ENCODE measurements at places on chromosomes 16 and 17.

DNA sequence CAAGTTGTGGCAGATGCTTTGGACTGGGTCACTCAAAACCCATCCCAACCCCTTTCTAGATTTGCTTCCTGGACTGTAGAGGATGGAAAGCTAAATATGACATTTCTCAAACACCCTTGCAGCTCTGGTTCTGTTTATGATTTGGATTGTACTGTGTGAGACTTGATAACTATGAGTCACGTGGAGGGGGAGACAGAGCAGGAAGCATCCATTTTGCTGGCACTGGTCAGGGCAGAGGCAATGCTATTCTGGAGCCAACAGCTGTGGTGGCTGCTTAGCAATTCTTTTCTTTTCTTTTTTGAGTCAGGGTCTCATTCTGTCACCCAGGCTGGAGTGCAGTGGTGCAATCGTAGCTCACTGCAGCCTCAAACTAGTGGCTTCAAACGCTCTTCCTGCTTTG, 13.6 kb upstream of the TERF2 start:
- no peak for DNase-seq

GRCh38 chr17:28306954-28307401, 12.0 kb upstream of the TMEM97 start:
- DNase-seq: no peak

DNA sequence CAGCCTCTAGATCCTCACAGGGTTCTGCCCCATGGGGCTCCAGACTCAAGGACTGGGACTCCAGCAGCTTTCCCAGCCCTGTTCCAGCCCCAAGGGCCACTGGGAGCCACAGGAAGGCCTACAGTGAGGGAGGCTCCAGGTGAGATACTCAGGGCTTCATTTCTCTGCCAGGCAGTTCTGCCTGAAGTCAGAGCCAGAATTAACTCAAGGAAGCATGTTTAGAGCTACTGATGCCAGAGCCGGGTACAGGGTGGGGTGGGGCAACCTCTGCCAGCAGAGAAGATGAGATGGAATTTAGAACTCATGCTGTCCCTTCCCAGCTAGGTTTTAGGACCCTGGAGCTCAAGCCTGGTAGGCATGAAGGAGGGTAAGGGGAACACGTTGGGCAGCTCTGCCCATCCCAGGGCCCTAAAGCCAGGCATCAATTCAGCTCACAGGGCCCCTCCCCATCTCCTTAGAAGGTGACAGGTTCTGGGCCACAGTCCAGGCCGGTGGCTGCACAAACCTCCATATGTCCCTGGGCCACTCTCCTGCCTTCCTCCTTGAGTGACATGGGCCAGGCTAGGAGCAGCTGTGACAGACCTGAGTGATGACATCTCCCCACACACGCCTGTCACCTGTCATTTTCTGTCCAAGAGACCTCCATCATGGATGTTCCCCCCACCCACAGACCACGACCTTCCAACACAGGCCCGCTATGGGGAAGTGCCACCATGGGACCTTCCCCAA, 24.5 kb upstream of the SPPL2C start:
- DNase-seq: no peak

DNA sequence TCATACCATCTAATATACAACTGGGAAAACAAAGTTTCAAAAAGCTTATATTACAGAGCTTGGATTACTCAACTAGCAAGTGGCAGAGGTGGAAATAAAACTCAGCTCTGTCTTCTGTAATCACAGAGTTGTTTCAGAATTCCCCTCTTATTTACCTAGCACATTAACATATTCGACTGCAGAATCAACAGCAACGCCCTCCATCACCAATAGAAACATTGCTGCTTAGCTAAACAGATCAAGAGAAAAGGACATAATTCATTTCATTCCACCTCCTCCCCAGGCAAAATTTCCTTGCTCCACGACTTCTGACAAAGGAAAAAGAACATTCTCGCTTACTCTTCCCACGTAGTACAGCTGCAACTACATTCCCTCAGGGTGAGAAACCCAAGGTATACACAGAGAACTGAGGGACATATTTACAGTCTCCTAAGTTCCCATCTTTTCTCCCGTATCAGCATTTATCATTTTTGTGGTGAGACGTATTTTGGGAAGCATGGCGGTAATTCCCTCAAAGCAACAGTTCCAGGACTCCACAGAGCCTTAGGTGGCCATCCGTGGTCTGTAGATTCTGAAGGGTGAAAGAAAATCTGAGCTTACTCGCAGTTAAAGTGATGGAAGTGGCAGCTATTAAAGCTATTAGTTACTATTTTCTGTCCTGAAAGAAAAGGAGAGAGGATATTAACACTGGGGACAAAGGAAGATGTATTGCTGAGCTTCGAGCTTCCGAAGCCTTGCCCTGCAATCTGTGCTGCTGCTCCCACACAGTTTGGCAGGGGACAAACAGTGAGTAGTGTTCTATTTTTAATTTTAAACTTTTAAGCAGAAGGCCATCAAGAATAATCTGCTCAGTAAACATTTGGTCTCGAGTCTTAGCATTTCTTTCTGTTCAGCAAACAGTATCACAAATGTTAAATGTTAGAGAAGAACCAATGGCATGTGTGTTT, 1296.2 kb downstream of the CDH8 start:
- DNase-seq: no peak

- DNase-seq: no peak
Measured at GRCh38 chr17:49779156-49779738, 9.2 kb upstream of the KAT7 start.

GRCh38 chr17:71866095-71866494, 254.7 kb upstream of the SOX9 start:
- DNase-seq: no peak

DNA sequence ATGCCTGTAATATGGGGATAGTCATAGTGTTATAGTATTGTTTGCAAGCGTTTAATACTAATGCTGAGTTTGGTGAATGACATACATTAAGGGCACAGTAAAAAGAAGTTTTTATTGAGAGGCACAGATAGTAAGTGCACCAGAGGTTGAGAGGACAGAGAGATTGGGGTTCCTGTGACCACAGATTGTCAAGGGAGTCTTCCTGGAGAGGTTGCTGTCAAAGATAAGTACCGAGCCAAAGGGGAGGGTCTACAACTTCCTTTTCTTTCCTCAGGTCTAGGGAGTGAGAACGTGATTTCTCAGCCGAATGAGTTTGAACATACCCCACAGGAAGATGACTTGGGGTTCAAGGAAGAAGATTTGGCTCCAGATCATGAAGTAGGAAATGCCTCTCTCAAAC, 1.8 kb downstream of the ZNF48 start:
- DNase-seq: no peak

DNA sequence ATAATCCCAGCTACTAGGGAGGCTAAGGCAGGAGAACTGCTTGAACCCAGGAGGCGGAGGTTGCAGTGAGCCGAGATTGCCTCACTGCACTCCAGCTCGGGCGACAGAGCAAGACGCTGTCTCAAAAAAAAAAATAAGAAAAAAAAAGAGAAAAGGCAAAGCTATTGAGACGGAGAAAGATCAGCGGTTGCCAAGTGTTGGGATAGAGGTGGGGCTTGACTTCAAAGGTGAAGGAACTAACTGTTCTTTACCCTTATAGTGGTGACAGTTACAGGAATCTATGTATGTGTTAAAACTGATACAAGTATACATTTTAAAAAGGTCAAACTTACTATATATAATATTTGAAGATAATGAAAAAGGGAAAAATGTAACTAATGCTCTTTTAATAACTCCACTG, 22.5 kb downstream of the AKAP10 start:
- DNase-seq: no peak

DNA sequence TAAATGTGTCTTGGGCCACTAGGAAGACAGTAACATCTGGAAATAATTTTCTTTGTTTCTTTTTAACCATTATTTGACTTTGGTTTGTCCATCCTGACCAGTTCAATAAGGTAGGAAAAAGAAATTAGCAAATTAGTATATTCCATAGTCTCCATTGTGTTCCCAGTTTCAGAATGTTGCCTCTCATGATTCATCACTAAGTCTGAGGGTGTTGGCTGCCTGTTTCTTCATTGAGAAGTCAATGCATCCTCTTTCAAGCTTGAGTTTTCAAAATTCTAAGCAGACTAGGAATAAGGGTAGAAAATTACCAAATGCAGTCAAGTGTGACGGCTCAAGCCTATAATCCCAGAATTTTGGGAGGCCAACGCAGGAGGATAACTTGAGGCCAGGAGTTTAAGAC, 41.9 kb downstream of the ZFHX3 start:
- DNase-seq: no peak

- DNase-seq: no peak
Measured at GRCh38 chr16:85286066-85286831, 174.0 kb upstream of the CIBAR2 start.

GRCh38 chr16:30777591-30778297, 9.3 kb downstream of the ZNF629 start:
- no peak for DNase-seq

DNA sequence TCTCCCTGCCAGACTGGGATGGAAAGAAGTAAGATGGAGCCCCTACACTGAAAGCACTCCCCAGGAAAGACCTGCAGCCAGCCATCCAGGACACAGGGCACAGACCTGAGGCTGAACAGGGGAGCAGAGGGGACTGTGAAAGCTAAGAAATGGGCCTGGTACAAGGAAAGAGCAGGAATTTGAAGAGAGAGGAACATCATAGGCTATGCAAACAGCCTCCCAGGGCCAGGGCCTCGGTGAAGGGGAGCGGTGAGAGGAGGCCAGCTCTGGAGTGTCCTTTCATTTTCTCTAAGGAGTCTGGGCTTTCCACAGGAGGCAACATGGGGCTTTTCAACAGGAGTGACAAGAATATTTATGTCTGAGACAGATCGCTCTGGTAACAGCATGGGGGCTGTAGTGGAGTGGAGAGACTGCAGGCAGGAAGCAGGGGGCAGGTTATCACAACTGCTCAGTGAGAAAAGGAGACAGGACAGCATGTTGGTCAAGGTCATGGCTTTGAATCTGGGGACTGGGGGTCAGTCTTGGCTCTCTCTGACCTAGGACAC, 50.1 kb downstream of the TOM1L2 start:
- DNase-seq: no peak

DNA sequence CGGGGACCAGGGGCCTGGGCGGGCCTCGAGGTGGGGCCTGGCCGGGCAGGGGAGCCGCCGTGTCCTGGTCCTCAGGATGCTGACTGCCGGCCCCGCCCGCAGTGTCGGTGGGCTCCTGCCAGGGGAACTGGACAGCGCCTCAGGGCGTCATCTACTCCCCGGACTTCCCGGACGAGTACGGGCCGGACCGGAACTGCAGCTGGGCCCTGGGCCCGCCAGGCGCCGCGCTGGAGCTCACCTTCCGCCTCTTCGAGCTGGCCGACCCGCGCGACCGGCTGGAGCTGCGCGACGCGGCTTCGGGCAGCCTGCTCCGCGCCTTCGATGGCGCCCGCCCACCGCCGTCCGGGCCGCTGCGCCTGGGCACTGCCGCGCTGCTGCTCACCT, 2.3 kb upstream of the PAQR4 start:
- DNase-seq: no peak

DNA sequence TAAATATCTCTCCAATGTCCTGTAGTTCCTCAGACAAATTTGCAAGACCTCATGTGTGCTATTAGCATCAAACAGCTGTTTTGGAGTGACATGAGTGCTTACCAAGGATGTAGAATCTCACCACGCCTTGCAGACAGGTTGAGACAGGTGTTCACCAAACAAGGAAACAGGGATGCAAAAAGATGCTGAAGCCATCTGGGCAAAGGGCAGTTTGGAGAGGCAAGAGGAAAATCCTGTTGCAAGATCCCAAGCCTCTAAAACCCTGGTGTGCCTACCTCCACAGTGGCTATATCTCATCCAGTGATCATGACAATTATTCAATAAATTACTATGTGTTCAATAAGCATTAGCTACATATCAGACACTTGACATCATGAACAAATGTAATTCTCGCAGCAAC, 373.7 kb downstream of the SOX9 start:
- no peak for DNase-seq

- DNase-seq: no peak
Measured at GRCh38 chr17:79969906-79970305, 65.8 kb downstream of the TBC1D16 start.

DNA sequence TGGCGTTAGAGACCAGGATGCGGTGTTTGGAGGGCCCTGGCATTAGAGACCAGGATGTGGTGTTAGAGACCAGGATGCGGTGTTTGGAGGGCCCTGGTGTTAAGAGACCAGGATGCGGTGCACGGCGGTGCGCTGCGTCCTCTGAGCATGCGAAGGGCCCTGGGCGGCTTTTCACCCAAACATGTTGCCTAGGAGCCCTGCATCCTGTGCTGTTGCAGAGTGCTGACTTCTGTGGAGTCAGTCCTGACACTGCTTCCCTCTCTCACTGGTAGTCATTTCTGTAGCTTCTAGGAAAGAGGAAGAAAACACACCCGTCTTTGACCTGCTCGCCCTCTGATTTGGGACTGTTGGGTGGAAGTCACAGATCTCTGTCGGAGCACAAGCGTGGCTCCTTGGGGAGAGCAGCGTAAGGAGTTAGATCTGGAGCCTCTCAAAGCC, 141.2 kb downstream of the LAT start:
- no peak for DNase-seq

DNA sequence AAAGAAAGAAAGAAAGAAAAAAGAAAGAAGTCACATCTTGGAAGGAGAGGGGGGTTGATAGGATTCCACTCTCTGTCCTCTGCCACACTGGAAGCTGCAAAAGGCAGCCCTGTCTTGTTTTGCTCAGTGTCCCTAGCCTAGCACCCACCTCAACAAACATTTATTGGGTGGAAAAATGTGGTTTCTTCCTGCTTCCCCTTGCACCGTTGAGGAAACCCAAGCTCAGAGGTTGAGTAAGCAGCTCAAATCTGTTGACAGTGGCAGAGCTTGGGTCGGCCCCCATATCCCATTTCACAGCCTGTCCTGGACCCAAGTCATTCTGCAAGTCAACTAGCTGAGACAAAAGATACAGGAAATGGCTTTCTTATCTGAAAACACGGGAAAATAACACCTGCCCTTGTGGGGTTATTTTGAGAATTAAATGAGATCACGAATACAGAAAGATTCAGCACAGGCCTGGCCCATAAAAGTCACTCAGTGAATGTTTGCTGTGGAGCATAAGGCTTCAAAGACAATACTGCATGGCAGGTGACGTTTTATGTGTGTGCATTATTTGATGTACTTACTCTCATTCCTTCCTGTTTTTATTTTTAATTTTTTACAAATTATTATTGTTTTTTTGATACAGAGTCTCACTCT, 63.6 kb downstream of the SCNN1B start:
- DNase-seq: no peak

DNA sequence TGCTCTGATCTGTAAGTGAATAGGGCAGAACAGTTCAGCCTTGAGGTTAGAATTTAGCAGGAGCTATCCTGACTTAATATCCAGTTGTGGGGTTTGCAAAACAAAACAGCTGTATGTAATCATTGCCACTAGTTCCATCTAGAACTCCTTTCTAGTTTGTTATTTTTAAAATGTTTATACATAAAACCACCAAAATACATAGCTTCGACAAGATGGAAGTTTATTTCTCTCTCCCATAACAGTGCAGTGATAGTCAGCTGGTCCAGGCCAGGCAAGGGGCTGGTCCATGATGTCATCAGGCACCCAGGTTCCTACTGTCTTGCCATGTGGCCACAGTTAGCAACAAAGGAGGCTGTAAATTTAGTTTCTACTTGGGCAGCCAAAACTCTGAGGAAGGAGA, 10.5 kb upstream of the PLK1 start:
- no peak for DNase-seq

GRCh38 chr16:11402745-11403533, 57.7 kb downstream of the RMI2 start:
- DNase-seq: no peak

GRCh38 chr16:8644211-8645140, 23.0 kb downstream of the METTL22 start:
- DNase-seq: no peak

- no peak for DNase-seq
Measured at GRCh38 chr17:55090079-55090492, 121.5 kb downstream of the STXBP4 start.

All from LNCaP clone FGC (cell line).